ENCODE measurements at places on chromosomes 11 and 22. TPM values are rescaled to one million over a fixed set of nuclear protein-coding genes. Genes with fewer than 3 reads are reported as not detected.

Gene UPK3A
- total RNA-seq: not detected

Gene SLC16A8
- total RNA-seq: not detected

Gene LGALS12
- total RNA-seq: 0.37 TPM

DNA sequence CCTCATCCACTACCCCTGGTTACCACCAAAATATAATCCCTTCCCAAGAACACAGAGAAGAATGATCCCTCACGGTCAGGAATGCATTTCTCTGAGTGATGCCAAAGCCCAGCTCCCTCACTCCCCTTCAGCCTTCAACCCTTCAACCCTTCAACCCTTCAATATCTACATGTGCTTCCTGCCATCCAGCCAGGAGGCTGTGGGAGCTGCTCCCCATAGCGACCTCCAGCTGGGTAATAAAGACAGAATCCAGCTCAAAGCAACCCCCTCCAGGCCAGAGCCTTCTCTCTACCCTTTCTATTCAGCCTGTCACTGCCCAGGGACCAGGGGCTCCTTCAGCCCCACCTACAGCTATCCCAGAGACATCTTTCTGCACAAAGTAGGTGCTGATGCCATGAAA lies 2.7 kb downstream of the ARHGAP1 start:
- H3K27me3 ChIP-seq: no peaks in the 10 kb centered on the region
- H3K4me3 ChIP-seq: no peak overlapping the region
- peaks cover 4% of the 10 kb centered on the region for H3K36me3 ChIP-seq
- peaks cover 37% of the 10 kb centered on the region for H3K4me1 ChIP-seq
- H3K27ac ChIP-seq: peak overlapping the region; percentile 59

- H3K36me3 ChIP-seq: no peaks in the 10 kb centered on the region
- DNase-seq: no peak
- no peaks in the 10 kb centered on the region for H3K4me1 ChIP-seq
- no peaks in the 10 kb centered on the region for H3K27me3 ChIP-seq
These were observed 702.9 kb downstream of the DLG2 start for GRCh38 chr11:84924154-84924692.

GRCh38 chr11:28442131-28442530 lies 333.9 kb downstream of the METTL15 start:
- H3K27me3 ChIP-seq: no peaks in the 10 kb centered on the region
- no peaks in the 10 kb centered on the region for H3K4me1 ChIP-seq
- H3K27ac ChIP-seq: no peak overlapping the region
- H3K36me3 ChIP-seq: no peaks in the 10 kb centered on the region
- no peak for DNase-seq
- H3K4me3 ChIP-seq: no peak overlapping the region

- DNase-seq: no peak
- H3K27ac ChIP-seq: no peak overlapping the region
- H3K36me3 ChIP-seq: no peaks in the 10 kb centered on the region
- H3K27me3 ChIP-seq: no peaks in the 10 kb centered on the region
These were observed 22.1 kb upstream of the ASCC2 start for GRCh38 chr22:29860006-29860766.
